ENCODE measurements at places on chromosomes 5 and 9.

GRCh38 chr9:137880160-137880975 lies 2.8 kb downstream of the CACNA1B start:
- no peak for DNase-seq

GRCh38 chr5:17302604-17303003 lies 85.2 kb downstream of the BASP1 start:
- no peak for DNase-seq

GRCh38 chr5:137573376-137573775 lies 74.2 kb upstream of the SPOCK1 start:
- no peak for DNase-seq

DNA sequence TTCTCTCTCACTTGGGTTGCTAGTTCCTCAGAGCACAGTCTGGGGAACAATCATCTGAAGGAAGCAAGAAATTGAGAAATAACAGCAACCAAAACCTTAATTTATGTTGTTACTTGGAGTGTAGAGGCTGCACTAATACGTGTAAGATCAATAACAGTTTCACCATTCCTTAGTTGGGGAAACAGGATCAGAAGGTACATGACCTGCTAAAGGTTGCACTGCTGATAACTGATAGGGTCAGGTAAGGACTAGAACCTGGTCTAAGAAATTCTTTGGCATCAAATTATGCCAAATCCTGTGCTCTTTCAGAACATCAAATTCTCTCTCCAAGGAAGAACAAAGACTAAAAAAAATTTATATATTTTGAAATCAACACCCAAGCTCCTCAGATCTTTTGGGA lies 278.6 kb upstream of the C9orf72 start:
- DNase-seq, result no peak

GRCh38 chr5:39399135-39400036 lies 25.4 kb downstream of the DAB2 start:
- DNase-seq, result peak; percentile 99

- no peak for DNase-seq
These were observed 15.1 kb upstream of the CCL28 start for GRCh38 chr5:43427306-43427705.

DNA sequence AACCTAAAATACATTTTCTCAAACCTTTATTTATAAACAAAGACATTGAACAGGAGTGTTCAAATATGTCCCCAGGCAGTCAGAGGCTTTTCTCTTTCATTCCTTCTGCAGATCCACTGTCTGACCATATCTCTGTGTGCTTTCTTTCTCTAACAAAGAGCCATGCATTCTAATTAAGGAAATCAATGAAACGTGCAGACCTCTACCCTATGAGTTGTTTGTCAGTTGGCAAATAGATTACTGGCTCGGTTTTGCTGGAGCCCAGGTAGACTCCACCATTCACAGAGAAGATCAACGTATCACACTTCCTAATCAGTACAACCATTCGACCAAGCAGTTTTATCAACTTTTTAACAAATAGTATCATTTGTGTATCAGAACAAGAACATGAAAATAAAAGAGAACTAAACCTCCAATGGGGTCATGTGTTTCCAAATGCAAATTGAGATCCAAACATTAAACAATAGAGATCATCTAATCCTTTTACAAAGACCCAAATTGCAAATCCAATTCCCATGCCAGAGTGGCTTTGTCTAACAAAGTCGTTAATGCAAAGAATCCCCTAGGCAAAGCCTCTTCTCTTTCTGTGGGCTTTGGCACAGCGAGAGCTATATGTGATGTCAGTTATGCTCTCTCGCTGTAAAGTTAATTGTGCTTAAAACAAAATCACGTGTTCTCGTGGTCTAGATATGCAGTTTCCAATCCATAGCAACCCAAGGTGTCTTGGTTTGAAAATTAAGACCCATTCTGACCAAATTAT lies 16.8 kb downstream of the KLF4 start:
- DNase-seq, result no peak

- no peak for DNase-seq
These were observed 90.7 kb upstream of the PITX1 start for GRCh38 chr5:135124724-135125123.

DNA sequence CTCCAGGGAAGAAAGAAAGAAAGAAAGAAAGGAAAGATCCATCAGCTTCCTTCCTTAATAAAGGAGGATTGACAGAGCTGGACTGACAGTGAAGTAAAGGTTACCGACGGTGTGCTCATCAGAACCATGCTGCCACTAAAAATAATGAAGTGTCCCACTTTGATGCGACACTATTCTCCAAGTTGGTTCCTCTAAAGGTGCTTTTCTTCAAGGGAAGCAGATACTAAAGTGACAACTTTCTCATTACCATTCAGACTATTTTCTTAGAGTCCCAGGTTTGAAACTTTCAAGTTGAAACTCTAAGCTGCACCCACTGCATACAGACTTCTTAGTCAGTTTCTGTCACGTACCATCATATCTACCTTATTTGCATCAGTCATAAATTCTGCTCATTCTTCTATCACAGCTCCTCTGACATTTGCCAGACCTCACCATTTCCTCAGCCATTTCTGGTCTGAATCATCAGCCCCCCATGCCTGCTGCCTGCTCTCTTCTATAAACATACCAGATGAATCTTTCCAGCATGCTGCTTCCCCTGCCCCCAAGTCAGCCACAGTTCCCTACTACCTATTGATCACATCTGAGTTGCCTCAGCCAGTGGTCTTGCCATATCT lies 177.6 kb downstream of the DEPDC1B start:
- DNase-seq, result peak; percentile 89

GRCh38 chr9:133978899-133979272 lies 13.2 kb downstream of the VAV2 start:
- no peak for DNase-seq

- no peak for DNase-seq
These were observed 114.8 kb downstream of the FGF18 start for GRCh38 chr5:171534043-171534895.

- peak; percentile 50 for DNase-seq
These were observed 43.8 kb downstream of the STOM start for GRCh38 chr9:121326130-121326838.

DNA sequence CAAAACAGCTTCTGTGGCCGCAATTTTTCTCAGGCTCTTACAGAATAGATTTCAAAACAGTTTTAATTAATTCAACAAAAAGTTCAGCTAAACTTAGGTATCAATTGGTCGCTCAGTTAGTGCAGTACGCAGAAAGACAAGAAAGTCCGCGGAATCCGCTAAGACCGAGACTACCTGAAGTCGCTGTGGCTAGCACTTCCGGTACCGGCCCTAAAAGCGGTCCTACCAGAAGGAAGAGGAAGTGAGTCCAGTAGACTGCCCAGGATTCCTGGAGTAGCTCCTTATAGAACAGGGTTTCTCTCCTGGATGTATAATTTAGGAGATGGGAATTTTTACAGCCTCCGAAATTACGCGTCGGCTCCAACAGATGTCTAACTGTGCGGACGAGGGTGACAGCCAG lies 16.6 kb upstream of the PCDHB2 start:
- no peak for DNase-seq

GRCh38 chr5:146398826-146399225 lies 48.3 kb upstream of the TCERG1 start:
- no peak for DNase-seq

- DNase-seq, result peak; percentile 73
These were observed 131.7 kb downstream of the SUSD1 start for GRCh38 chr9:112043423-112043822.

- DNase-seq, result peak; percentile 96
These were observed 82.1 kb downstream of the CCDC192 start for GRCh38 chr5:127785098-127785927.

DNA sequence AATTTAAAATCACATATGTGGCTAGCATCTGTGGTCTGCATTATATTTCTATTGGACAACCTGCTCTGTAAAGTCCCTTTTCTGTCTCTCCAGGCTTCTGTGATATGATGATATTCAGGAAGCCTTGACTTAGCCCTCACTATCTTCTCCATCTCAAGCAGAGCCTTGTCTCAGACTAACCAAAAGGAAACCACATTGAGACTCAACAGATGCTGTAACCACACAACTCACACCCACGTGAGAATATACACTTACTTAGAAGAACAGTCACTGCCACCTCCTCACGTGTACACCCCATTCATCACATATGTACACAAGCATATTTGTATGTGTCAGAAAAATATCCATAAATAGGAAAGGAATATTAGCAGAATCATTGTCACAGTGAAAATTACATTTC lies 33.6 kb downstream of the HTR4 start:
- DNase-seq, result no peak

DNA sequence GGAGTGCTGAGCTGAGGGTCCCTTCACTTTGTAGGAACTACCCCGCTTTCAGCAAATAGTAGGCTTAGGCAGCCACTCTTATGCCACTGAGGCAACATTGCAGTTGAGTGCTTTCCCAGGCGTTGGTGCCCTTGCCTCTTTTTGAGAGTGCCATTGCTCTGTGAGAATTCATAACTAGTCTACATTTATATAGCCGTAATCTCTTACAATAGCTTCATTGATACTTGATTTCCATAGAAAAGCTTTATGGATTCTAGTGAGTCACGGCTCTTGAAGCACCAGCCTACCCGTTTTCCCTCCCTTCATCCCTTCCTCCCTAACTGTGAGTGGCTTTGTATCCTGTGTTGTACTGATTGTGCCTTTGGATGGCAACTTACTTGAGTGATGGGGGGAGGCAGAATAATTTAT lies 283.9 kb downstream of the AOPEP start:
- DNase-seq, result no peak

- DNase-seq, result no peak
These were observed 97.5 kb upstream of the CTSV start for GRCh38 chr9:97136421-97136820.

- DNase-seq, result no peak
These were observed 451.4 kb downstream of the KDM4C start for GRCh38 chr9:7209016-7209715.

DNA sequence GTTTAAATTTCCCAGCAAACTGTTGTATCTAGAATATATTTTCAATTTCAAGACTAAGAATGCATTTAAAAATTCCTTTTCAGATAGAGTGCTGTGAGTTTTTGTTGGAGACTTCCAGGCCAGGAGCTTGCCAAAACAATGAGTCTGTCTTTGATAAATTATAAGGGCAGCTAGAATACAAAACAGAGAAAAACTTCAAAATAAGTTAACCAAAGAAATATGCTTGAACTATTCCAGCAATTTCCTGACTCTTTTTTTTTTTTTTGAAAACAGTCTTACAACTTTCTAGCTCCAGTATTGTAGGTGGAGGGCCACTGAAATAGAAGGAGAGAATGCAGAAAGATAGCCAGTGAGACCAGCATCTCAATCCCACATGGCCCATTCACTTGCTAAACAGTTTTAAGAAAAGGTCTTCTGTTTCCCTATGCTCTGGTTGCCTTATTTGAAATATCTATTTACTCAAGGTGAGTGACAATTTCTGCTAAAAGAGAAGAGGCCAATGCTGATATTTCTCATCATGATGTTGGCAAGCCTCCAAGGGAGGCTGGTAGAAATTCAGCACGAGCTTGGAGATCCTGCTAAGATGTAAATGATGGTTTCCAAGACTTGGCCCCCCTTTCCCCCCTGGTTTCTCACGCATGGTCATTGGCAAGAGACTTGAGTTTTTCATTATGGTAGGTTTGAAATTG lies 103.2 kb downstream of the USP20 start:
- DNase-seq, result peak; percentile 66

- no peak for DNase-seq
These were observed 113.2 kb upstream of the ELL2 start for GRCh38 chr5:96074870-96075269.

- no peak for DNase-seq
These were observed 47.6 kb upstream of the EGFL7 start for GRCh38 chr9:136614967-136615623.

DNA sequence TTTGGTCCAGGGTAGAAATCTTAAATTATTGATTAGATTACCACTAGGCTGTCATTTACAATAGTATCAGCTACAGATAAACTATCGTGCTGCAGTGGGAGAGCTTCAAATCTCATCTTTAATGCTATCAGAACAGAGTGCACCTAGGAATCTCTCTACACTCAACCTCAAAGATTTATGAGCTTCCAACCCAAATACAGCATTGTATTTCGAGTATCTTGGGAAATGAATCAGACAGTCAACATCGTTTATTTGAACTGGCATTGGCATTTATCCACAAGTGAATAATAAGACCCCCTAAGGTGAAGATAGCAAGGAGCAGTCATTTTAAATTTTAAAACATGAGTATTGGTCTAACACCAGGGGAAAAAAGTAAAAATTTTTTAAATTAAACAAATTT lies 1203.2 kb downstream of the CDH12 start:
- no peak for DNase-seq

GRCh38 chr5:132199116-132199680 lies 28.5 kb downstream of the P4HA2 start:
- DNase-seq, result no peak

- DNase-seq, result no peak
These were observed 53.4 kb downstream of the PFDN1 start for GRCh38 chr5:140249536-140249935.

- no peak for DNase-seq
These were observed 3.7 kb downstream of the SYK start for GRCh38 chr9:90805006-90805996.

- DNase-seq, result no peak
These were observed 104.3 kb upstream of the ARRDC3 start for GRCh38 chr5:91487420-91487819.

GRCh38 chr5:57410374-57411320 lies 72.0 kb downstream of the ACTBL2 start:
- no peak for DNase-seq

- no peak for DNase-seq
These were observed 22.9 kb downstream of the OR2V2 start for GRCh38 chr5:181170237-181170825.

DNA sequence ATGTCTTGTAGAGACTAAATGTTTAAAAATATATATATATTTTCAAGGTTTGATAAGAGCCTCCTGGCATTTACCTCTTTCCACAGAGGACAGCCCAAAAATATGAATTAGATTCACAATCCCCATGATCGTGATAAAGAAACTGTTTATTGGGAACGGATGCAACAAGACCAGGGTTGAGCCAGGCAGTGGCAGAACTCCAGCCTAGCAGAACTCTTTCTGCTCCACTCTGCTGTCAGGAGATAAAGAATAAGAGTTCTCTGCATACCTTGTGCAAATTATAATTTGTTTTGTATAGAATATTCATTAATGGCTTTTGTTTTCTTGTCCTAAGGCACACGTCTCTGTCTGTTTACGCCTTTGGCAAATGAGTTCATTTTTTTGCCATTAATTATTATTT lies 472.2 kb downstream of the TUSC1 start:
- DNase-seq, result no peak

GRCh38 chr5:135244620-135245021 lies 154.4 kb downstream of the MACROH2A1 start:
- no peak for DNase-seq

DNA sequence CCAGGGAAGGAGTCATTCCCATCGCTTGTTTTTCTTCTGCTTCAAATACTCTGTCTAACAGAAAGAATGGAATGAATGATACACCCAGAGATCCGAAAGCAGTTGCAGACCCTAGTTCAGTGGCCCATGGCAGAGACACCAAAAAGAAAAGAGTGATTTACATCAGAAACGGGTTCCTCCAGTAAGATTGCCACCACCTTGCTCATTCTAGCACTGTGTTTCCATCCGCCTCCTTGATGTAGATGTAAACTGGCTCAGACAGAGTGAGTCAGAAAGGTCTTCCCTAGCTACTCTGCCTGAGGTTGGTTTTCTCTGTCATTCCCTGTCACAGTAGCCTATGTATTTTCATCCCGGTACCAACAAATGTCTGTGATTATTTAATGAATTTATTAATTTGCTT lies 15.9 kb upstream of the CLINT1 start:
- no peak for DNase-seq

- DNase-seq, result no peak
These were observed 42.7 kb upstream of the AKNA start for GRCh38 chr9:114430457-114430856.

- DNase-seq, result no peak
These were observed 84.8 kb upstream of the NEURL1B start for GRCh38 chr5:172556262-172556661.

GRCh38 chr9:26158631-26159150 lies 480.4 kb upstream of the TUSC1 start:
- DNase-seq, result peak; percentile 15

Measured in amniotic epithelial cell (primary cell).